Cerebellar cortex (tissue), 1 donor: ENCODE measurements at places on chromosomes 1 and 21.

- DNase-seq: no peak
Observed at GRCh38 chr1:4090556-4090955, 190.5 kb upstream of the C1orf174 start.

- peak; percentile 60 for DNase-seq
Observed at GRCh38 chr1:109499661-109500536, 6.0 kb downstream of the CYB561D1 start.

GRCh38 chr1:58848818-58849411 is 65.1 kb upstream of the JUN start:
- peak; percentile 80 for DNase-seq

- DNase-seq: no peak
Observed at GRCh38 chr1:163195728-163196448, 6.8 kb downstream of the RGS5 start.

DNA sequence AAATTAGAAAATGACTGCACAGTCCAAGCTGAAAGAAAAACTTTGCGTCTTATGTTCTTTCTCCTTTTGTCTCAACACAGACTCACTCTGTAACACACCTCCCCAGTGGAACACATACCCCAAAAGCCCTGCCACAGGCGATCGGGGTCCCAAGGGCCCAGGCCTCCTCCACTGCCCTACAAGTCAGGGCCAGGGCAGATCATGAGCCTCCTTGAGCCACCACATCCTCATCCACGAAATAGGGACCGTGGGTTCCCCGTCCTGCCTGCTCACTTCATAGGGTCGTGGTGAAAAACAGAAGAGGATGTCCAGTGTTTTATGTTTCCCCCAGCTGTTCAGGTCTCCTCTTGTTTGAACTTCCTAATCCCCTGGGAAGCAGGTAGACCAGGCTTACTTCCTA is 116.7 kb downstream of the KCNN3 start:
- DNase-seq: no peak
